ENCODE measurements at places on chromosomes 2 and 18.

- DNase-seq: no peak
Measured at GRCh38 chr18:38693104-38693503, 1127.5 kb upstream of the CELF4 start.

GRCh38 chr2:217703102-217703501, 299.7 kb downstream of the TNS1 start:
- no peak for DNase-seq

GRCh38 chr2:119659601-119660342, 19.2 kb upstream of the TMEM177 start:
- peak; percentile 87 for DNase-seq

GRCh38 chr2:147630585-147630984, 214.2 kb upstream of the ACVR2A start:
- DNase-seq: no peak

GRCh38 chr2:207897541-207898353, 127.6 kb downstream of the PLEKHM3 start:
- DNase-seq: no peak

- no peak for DNase-seq
Measured at GRCh38 chr18:22185771-22186386, 16.5 kb downstream of the GATA6 start.

GRCh38 chr2:171813729-171814128, 80.3 kb downstream of the SLC25A12 start:
- no peak for DNase-seq

GRCh38 chr2:235940330-235940729, 227.9 kb downstream of the GBX2 start:
- peak; percentile 93 for DNase-seq

GRCh38 chr2:90069290-90069894, 1377.9 kb downstream of the RPIA start:
- no peak for DNase-seq

DNA sequence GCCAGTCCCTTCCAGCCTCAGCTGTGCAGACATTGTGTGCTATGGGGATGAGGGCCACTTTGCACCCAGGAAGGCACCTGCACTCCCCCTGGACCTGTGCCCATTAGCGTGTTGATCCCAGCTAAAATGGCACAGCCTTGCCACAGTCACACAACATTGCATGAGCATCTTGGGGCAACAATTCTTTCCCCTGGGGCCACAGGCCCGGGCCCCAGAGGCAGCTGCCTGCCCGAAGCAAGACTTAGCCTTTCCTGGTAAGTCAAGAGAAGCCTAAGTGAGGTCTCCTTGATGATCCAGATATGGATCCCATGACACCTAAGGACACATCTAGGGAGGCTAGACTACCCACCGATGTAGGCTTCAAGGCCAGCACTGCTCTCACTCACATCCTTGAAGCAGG, 202.1 kb downstream of the BCL11A start:
- no peak for DNase-seq

DNA sequence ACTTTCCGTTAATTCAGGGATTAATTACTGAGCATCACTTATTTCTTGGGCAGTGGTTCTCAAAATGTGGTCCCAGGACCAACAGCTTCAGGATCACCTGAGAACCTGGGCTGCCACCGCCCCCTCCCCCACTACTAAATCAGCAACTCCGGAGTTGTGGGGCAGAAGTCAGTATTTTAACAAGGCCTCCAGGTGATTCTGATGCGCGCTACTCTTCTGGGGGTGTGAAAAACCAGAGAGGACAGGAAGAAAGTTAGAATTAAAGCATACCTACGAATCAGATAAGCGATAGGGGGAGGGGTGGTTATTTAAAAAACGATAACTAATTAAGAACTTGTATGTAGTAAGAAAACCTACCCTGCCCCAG, 319 bp downstream of the ZSCAN30 start:
- no peak for DNase-seq

DNA sequence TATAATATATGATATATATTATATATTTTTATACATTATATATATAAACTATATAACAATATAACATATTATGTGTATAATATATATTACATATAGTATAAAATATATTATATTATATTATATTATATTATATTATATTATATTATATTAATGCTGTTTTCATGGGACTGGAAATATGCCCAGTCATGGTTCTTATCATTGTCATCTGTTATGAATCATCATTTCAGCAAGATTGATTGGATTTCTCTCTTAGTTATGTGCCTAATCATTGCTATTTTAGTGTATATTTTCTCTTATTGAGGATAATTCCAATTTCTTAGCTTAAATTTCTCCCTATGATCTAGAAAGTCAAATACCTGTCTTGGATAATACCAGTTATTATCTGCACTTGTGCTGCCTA, 617.8 kb downstream of the TRIB2 start:
- DNase-seq: no peak

GRCh38 chr2:68190991-68191731, 33.5 kb downstream of the PNO1 start:
- DNase-seq: no peak

GRCh38 chr2:148263890-148264289, 243.0 kb downstream of the MBD5 start:
- DNase-seq: no peak

DNA sequence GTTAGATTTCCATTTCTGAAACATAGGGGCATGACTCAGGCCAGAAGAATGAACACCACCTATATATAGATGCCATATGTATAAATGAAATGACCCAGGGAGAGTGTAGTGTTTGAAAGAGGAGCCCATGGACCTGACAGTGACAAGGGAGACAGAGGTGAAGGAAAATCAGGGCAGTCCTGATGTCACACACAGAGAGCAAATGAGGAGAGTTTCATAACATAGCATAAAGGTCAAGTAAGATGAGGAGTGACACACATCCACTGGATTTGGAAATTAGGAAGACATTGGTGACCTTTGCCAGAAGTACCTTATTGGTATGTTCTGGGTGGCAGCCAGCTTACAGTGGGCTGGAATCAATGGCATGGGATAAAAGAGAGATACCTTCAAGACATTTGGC, 276.7 kb downstream of the ZNF385B start:
- no peak for DNase-seq

- DNase-seq: no peak
Measured at GRCh38 chr18:50356036-50356945, 18.6 kb upstream of the SKA1 start.

DNA sequence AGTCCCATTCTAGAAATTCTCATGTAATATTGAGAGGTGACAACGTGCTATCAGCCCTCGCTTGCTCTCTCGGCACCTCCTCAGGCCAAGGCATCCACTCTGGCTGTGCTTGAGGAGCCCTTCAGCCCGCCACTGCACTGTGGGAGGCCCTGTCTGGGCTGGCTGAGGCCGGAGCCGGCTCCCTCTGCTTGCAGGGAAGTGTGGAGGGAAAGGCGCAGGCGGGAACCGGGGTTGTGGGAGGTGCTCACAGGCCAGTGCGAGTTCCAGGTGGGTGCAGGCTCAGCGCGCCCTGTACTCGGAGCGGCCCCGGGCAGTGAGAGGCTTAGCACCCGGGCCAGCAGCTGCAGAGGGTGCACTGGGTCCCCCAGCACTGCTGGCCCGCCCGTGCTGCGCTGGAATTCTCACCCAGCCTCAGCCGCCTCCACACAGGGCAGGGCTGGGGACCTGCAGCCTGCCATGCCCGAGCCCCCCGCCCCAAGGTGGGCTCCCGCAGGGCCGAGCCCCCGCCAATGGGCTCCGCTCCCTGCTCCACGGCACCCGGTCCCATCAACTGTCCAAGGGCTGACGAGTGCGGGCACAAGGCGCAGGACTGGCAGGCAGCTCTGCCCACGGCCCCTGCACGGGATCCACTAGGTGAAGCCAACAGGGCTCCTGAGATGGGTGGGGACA, 1680.6 kb upstream of the LRRTM1 start:
- DNase-seq: no peak

DNA sequence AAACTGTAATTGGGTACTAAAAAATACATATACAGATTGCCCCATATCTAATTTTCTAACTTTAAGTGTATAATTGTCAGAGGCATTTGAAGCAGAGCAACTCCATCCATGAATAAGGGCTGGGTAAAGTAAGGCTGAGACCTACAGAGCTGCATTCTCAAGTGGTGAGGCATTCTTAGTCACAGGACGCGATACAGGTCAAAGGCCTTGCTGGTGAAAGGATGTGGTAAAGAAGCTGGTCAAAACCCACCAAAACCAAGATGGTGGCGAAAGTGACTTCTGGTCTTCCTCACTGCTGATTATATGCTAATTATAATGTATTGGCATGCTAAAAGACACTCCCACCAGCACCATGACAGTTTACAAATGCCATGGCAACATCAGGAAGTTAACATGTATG, 50.0 kb downstream of the SLC8A1 start:
- DNase-seq: no peak

- no peak for DNase-seq
Measured at GRCh38 chr2:118805064-118805690, 42.3 kb downstream of the EN1 start.

DNA sequence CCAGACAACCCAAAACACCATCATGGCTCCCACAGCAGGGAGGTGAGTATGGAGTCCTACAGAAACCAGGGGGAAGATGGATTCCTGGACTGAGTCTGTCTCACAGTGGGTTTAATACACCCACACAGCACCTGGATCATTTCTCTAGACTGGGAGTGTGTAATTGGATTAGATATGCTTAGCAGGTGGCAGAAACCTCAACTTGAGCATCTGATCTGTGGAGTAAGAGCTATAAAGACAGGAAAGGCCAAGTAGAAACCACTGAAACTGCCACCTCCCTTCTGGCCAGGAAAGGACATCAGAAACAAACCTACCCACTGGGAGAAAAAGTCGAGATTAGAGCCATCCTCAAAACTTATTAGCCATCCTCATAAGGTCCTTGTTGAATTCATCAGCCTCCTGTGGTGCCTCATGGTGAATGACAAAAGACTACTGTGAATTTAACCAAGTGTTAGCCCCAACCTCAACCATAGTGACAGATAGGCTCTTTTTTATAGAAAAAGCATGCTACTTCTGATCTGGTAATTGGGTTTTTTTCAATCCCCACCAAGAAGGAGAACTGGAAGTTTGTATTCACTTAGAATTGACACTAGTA, 28.1 kb upstream of the CHST9 start:
- DNase-seq: no peak

DNA sequence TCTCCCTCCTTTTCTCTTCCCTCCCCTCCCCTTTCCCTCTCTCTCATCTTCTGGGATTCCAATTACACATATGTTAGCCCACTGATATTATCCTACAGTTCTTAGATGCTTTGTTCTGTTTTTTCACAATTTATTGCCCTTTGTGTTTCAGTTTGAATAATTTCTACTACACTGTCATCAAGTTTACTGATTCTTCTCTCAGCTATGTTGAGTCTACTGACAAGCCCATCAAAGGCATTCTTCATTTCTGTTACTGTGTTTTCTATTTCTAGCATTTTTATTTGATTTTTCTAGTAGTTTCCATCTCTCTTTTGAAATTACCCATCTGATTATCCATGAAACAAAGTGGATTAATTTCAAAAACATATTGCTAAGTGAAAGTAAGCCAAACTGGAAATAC, 219.6 kb downstream of the TNS1 start:
- no peak for DNase-seq

- DNase-seq: no peak
Measured at GRCh38 chr18:45728336-45729010, 4.5 kb downstream of the SLC14A1 start.

DNA sequence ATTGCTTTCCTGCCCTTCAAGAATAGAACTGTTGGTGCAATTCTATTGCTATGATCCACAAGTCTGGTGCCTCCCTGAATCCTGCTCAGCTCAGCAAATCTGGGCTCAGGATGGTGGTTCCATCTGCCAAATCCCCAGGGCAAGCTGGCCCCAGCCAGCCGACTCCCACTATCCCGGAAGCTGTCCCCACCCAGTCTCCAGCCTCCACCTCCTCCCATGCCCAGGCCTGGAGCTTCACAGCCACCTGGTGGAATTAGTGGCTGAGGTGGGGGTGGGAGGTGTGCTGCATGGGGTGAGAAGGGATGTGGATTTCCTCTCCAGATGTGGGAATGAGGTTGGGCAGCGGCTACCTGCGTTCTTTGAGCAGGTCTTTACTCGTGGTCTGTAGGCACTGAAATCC, 119.3 kb upstream of the SMAD2 start:
- no peak for DNase-seq

DNA sequence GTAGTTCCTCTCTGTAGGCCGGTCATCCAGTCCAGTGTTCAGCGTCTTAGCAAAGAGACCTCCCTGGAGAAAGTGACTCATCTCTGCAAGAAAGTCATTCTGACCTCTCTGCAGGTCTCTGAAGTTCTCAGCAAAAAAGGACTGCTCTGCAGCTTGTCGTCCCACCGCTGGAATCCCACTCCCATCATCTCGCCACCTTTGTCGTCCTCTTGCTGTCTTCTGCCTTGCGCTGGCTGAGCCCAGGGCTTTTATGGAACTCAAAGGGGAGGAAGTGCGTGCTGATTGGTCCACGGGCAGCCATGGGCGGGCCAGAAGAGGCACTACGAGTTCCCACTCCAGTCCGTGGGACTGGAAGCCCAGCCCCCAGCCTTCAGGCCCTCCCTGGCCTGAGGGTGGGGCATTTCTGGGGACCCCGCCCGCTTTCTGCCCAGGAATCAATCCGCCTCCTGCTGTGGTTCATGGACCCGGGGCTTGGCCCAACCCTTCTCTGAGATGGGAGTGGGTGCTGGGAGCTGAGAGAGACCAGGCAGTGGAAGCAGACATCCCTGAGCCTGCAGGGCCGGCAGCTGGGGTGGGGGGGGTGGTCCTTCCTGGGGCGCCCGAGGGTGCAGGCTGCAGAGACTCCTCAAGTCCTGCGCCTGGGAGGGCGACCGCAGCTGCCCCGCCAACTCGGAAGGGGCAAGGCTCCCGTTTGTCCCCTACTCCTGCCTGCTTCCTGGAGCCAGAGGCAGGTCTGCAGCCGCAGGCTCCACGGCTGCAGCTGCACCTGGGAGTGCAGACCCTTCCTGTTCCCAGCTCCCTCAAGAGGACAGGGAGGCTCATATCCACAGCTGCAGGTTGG, 660.7 kb upstream of the RAB6C start:
- DNase-seq: no peak

- no peak for DNase-seq
Measured at GRCh38 chr2:157466764-157467163, 22.9 kb upstream of the CYTIP start.

- peak; percentile 17 for DNase-seq
Measured at GRCh38 chr18:24678107-24678506, 217.7 kb downstream of the HRH4 start.

DNA sequence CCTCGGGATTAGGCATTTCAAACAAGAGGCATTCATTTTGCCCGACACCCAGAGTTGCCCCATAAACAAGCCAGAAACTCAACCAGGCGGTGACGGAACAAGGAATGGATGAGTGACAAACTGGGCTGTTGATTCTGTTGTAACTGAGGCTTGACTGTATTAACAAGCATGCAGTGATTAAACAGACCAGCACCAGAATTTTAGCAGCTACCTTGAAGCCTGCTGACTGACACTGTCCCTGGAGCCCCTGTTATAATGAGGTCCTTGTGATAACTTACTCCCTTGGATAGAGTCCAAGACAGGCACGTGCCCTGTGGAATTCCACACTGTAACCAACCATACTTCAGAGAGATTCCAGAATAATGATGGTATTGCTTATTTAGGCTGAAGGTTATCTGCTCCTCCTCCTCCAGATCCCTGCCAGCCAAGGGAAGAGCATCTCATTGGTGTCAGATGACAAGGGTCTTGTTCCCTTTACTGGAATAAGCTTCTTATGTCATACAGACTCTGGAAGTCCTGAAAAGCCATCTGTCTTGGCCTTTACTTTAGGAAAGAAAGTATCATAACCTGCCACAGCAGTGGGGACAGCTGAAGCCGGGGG, 97.1 kb upstream of the RMDN2 start:
- no peak for DNase-seq
